ENCODE measurements at places on chromosomes 16 and 17. TPM values are rescaled to one million over a fixed set of nuclear protein-coding genes. Genes with fewer than 3 reads are reported as not detected.

DNA sequence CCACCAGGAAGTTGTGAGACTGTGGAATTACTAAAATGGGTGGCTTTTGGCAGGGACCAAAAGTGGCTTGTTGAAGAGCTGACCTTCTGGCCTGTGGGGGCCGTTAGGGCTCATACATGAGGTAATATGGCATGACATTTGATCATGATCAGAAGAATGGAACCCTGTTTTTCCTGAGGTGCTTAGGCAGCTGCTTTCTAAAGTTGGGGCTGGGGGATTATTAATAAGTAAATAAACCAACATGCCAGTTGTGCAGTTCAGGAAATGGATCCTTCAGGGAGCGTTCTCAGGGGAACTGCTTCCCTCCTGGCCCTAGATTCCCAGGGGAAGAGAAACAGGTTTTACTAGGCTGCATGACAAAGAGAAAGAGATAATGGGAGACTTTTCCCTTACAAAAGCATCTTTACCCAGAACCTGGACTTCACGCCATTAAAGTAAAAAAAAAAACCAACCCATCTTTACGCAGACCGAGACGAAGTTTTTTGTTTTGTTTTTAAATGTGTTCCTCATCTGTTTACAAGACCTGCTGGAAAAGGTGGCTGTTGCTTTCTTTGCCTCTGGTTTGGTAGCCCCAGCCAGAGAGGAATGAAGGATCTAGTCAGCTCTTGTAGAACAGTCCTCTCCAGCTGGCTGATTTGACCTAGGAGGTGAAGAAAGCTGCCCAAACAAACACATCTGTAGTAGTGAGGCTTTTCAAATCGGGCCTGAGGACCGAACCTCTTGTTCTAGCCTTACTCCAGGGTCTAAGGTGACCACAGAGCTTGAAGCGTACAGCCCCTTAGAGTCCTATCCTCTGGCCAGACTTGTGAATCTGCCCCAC, 22.7 kb downstream of the YPEL2 start:
- H3K27ac ChIP-seq: no peak overlapping the region
- no peak for DNase-seq
- H3K4me3 ChIP-seq: no peak overlapping the region

- no peak overlapping the region for H3K27ac ChIP-seq
- no peak overlapping the region for H3K4me3 ChIP-seq
- H3K36me3 ChIP-seq: no peaks in the 10 kb centered on the region
Measured at GRCh38 chr17:79803421-79803996, 6.6 kb upstream of the CBX8 start.

DNA sequence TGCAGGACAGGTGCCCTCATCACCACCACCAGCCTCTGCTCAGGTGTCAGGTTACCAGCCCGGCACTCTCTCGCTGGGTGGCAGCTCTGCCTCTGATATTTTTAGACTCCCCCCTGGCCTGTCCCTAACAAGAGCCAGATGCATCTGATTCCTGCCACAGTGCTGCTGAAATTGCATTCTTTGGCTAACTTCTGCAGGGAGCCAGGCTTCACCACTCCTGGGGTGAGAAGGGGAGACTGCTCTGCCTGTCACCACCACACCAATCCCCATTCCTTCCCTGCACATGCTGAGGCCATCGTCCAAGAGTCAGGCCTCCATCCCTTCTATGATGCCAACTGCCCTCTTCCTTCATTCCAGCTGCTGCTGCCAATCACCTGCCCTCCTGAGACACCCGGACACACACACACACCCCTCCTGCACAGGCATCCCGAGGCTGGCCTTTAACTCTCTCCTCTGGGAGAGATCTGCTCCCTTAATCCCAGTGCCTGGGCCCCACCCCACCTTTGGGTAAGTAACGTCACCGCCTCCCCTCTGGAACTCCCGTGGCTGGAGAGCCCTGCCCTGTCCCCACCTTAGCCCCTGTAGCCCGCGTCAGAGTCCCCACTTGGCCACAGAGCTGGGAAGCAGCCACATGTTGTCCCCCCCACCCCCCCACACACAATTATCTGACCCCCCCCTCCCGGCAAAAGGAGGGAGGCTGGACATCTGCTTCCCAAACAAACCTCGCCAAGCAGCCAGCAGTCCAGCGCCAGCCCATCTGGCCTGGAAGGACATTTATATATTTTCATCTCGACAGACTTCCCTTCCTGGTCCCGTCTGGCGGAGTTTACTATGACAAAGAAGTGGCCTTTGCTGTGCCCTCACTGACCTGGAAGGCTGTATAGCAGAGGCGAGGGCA, 2.8 kb downstream of the EMP2 start:
- peak overlapping the region; percentile 97 for H3K27ac ChIP-seq
- no peaks in the 10 kb centered on the region for H3K36me3 ChIP-seq

GRCh38 chr17:794876-795275, 12.7 kb downstream of the MRM3 start:
- H3K27ac ChIP-seq: peak overlapping the region; percentile 67
- no peaks in the 10 kb centered on the region for H3K27me3 ChIP-seq
- peaks cover 9% of the 10 kb centered on the region for H3K36me3 ChIP-seq
- H3K4me3 ChIP-seq: peak overlapping the region; percentile 19
- peak; percentile 92 for DNase-seq

DNA sequence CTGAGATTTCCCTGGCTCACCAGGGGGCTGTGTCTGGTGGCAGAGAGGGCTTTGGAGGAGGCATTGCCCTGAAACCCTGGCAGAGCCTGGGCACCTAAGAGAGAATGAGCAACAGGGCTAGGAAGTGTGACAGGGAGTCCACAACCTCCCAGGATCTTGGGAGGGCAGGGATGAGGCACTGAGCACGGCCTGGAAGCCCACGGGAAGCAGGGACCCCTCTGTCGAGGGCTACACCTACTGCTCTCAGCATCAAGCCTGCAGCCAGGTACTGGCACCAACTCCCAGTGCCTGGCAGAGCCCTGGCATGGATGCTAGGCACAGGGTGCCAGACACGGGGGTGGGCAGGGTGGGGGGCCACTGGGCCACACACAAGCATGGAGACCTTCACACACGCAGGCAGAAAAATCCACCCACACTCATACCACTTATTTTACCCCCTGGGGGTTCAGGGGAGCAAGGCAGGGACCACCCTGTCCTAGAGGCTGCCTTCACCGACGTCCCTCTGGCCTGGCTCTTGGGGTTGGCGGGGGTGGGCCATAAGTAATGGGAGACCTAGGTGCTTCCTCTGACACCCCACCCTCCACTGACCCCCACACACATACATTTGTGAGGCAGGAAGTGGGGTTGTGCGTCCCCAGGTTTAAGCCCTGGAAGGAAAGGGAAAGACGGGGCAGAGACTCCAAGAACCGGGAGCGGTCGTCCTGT, 970 bp upstream of the HSD11B2 start:
- H3K27ac ChIP-seq: peak overlapping the region; percentile 86
- DNase-seq: no peak
- peaks cover 22% of the 10 kb centered on the region for H3K4me1 ChIP-seq
- no peaks in the 10 kb centered on the region for H3K36me3 ChIP-seq
- peak overlapping the region; percentile 50 for H3K4me3 ChIP-seq
- no peaks in the 10 kb centered on the region for H3K27me3 ChIP-seq

Gene PIGS
- 19.2 TPM for polyA plus RNA-seq

Gene SKA2
- 53.0 TPM for polyA plus RNA-seq

Gene ABCA9
- polyA plus RNA-seq: 1.4 TPM

Gene MT1E
- polyA plus RNA-seq: 1,098 TPM

Measured in stomach (tissue), 19 donors.